ENCODE measurements at places on chromosomes 11 and 22. TPM values are rescaled to one million over a fixed set of nuclear protein-coding genes. Genes with fewer than 3 reads are reported as not detected.

MFRP gene
- total RNA-seq, result not detected

RAG1 gene
- 1.00 TPM for total RNA-seq

FBLN1 gene
- total RNA-seq, result 258 TPM

ARHGAP8 gene
- total RNA-seq, result 105 TPM

RFPL3 gene
- total RNA-seq, result not detected

BSCL2 gene
- 85.8 TPM for total RNA-seq

HDAC10 gene
- total RNA-seq, result 81.5 TPM

PRODH gene
- 6.4 TPM for total RNA-seq

RAG2 gene
- total RNA-seq, result not detected

SRPRA gene
- 80.9 TPM for total RNA-seq

RBX1 gene
- 59.2 TPM for total RNA-seq

TUB gene
- total RNA-seq, result 16.3 TPM

PPM1F gene
- total RNA-seq, result 25.2 TPM

MYOD1 gene
- total RNA-seq, result not detected

All from progenitor cell of endocrine pancreas (in vitro differentiated cells).